ENCODE measurements at places on chromosomes 5 and 9.

DNA sequence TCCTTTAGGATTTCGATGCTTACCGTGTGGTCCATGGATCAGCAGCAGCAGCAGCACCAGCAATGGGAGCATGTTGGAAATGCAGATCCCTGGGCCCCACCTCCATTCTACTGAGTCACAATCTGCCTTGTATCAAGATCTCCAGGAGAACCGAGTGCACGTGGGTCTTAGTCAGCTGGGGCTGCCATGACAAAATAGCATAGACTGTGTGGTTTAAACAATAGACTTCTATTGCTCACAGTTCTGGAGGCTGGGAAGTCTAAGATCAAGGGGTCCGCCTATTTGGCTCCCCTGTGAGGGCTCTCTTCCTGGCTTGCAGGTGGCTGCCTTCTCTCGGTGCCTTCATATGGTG is 1.3 kb upstream of the PROP1 start:
- DNase-seq = no peak

DNA sequence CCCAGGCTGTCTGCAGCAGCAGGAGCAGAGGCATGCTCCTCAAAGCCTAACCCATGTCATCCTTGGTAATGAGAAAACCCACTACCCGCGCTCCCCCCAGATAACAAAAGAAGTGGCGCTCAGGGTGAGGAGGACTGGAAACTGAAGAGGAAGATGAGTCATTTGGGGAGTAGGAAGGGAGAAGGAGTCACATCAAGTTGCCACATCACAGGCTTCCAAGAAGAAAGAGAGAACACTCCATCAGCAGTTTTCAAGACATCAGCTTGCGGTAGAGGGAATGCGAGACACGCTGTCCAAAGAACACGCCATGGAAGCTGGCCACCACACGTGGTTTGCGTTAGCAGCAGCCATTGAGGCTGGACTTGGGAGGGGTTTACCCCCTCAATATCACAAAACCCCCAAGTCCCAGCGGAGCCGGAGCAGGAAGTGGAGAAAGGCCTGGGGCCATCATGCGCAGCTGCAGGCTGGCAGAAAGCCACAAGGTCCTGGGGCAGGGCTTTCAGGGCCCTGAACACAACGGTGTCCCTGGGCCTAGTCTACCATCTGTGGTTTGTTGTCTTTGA is 41.5 kb downstream of the SH3PXD2B start:
- peak; percentile 76 for DNase-seq

DNA sequence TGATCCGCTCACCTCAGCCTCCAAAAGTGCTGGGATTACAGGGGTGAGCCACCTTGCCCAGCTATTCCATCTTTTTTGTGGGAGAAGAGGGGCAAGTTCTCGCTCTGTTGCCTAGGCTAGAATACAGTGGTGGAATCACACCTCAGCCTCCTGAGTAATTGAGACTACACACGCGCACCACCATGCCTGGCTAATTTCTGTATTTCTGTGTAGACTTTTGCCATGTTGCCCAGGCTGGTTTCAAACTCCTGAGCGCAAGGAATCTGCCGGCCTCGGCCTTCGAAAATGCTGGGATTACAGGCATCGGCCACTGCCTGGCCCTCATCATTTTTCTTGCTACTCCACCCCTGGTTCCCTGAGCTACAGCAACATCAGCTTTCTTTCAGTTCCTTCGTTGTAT is 2.8 kb upstream of the NOL6 start:
- DNase-seq = no peak

DNA sequence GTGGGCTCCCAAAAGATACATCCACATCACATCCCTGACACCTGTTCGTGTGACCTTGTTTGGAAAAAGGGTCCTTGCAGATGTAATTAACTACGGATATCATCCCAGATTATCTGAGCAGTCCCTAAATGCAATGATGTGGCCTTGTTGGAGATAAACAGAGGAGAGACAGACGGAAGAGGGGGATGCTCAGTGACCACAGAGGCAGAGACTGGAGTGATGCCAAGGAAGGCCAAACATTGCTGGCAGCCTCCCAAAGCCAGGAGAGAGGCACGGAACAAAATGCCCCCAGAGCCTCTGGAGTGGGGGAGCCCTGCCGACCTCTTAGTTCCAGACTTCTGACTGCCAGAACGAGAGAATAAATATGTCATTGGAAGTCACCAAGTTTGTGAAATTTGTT is 15.0 kb upstream of the VAV2 start:
- no peak for DNase-seq

GRCh38 chr5:150064681-150065220 is 21.6 kb downstream of the CSF1R start:
- DNase-seq = no peak

- DNase-seq = no peak
These were observed 44.1 kb downstream of the UGCG start for GRCh38 chr9:111940697-111941096.

DNA sequence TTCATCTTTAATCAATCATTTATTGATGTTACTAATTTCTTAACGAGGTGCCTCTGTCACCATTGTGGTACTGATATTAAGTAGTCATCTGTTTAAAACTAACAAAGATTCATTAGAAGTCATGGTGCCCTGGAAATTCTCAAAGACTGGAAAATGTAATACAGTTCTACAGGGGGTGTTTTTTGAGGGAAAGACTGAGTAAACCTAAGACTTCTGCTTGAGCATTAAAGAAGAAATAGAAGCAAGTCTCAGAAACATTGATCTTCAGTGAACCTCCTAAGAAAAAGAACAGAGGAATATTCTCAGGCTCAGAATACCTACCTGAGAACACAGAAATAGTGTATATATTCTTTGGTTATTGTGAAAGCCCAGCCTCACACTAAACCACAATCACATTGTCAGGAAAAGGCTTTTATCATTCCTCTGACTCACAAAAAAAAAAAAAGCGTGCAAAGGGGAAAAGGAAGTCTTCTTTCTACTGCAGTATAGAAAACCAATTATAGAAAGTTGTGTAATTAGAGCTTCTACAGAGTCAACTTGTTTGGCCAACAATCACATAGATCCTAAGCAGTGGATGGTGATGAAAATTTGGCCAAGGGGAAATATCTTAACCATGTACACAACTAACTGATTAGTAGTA is 60.8 kb downstream of the HINT1 start:
- no peak for DNase-seq

DNA sequence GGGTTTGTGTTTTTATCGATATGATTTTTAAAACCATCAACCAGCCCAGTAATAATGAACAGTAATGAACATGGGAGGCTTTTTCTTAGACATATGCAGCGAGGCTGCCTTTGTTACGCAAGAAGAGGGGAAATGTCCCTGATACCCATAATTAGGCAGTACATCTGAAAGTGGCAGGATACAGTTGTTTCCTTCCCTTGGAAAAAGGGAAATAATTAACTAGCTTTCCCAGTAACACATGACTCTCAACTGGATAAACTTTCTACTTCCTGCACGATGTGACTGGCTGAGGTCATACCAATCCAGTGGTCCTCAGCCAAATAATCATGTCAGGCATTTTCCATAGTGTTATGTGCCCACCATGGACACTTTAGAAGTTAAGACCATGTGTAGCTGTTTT is 431.6 kb upstream of the C9orf72 start:
- DNase-seq = no peak

DNA sequence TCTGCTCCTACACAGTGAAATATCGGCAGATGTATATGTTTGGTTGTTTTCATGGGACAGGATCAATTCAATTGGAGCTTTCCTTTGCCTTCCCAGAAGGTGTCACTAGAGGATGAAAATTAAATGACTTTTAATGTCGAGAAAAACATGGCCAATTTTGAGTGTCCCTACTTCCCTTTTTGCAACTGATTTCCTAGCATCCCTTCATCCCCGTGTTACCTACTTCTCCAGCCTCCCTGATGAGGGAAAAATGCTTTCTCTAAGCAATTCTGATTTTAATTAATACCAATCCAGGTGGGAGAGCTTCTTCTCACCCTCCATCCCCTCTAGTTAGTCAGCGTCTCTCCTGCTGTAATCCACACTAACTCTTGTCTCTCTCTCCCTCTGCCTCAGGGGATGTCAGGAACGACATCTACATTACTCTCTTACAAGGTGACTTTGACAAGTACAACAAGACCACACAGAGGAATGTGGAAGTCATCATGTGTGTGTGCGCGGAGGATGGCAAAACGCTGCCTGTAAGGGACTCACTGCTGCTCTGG is 64.9 kb downstream of the DOCK2 start:
- no peak for DNase-seq

- no peak for DNase-seq
These were observed 334.6 kb upstream of the MPDZ start for GRCh38 chr9:13614060-13614459.

GRCh38 chr9:121598167-121598964 is 53.1 kb upstream of the DAB2IP start:
- DNase-seq = no peak

DNA sequence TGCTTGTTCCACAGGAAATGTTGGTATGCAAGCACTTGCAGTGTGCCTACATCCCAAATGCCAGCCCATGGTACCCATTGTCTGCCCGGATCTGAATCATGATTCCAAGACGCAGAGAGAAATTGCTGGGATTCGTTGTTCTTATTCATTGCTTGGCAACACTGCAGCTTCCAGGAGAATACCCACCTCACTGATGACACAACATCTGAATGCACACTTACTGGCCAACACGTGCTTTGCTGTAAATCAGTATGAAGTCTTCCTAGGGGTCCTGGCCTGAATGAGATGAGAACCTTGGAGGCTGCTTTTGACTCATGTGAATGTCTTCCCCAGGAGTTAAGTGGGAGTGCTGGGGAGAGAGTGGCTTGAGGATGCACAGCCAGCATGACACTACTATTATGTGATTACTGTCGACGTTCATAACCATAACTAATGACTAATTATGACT is 11.6 kb downstream of the SRD5A1 start:
- DNase-seq = no peak

GRCh38 chr5:124721229-124721735 is 25.2 kb downstream of the ZNF608 start:
- DNase-seq = no peak

DNA sequence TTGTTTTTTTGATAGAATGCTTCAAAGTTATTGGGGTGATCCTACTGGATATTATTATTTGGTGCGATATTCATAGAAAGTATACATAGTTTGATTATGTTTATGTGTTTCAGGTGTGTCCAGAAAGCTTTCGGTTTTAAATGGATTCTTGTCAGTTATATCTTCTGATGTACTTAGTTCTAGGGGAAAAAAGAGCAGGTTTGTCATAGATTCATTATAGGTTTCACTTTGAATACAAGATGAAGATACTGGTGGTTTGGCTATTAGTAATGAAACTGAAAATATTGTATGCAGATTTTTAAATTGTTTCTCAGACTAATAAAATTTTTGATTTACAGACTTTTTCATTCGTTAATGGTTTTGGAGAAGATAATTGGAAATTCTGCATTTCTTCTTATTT is 98.9 kb downstream of the MAN2A1 start:
- DNase-seq = no peak

DNA sequence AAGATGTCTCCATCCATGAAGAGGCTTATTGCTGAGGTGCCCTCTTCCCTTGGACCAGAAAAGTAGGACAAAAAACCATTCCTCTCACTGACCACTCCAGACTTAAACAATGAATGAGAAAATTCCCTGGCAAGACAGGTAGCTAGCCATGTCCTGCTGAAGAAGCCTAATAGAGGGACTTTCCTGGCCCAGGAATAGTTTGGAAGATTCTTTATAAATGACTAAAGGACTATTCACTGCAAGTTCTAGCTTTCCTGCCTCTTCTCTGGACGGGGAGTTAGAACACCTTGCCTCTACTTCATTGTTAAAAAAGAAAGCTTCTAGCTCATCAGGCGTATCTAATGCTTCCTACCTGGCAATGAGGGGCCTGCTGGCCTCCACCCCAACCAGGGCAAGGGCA is 153.6 kb downstream of the NR3C1 start:
- DNase-seq = no peak

DNA sequence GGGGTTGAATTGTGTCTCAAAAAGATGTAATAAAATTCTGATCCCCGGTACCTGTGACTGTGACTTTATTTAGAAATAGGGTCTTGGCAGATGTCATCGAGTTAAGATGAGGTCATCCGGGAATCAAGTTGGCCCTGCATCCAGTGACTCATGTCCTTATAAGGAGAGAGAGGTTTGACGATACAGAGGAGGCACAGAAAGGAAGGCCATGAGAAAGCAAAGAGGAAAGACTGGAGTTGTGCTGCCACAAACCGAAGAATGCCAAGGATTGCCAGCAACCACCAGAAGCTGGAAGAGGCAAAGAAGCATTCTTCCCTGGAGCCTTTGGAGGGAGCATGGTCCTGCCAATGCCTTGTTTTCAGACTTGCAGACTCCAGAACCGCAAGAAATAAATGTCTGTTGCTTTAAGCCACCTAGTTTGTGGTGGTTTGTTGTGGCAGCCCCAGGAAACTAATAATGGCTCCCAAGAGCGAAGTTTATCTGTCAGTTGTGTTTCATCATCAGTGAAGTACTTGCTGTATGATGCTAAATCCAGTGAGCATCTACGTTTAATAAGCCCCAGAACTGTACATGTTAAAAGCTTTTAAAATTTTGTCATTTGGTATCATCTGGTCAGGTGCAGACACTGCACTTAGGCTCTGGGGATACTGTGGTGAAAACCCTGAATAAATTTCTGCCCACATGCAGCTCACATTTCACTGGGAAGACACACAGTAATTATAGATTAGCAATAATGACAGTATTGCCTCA is 114.8 kb downstream of the TLE4 start:
- peak; percentile 26 for DNase-seq

DNA sequence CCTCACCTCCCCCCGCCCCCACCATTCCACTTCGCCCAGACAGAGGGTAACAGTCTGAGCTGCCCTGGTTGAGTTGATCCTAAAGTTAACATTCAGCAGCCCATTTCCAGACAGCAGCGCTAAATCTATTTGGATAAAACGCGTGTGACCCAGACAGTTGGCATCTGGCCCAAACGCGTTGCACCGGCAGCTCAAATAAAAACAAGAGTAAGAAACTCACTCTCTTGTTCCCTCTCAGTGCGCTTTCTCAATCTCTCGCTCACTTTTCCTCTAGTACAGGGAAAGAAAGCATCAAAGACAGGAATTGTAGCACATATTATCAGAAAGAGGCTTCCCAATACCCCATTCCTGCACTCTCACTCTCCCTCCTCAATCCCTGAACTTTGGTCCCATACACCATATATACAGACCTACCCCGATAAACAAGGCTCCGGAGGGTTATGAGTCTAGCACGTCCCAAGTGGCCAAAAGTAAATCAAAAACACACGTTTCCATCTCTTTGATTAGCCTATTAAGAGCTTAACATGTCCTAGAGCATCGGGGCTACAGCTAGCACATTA is 1.3 kb downstream of the ADAMTS6 start:
- DNase-seq = no peak

- DNase-seq = no peak
These were observed 43.6 kb upstream of the KDM4C start for GRCh38 chr9:6714176-6714575.

GRCh38 chr5:116076496-116076895 is 8.3 kb upstream of the COMMD10 start:
- no peak for DNase-seq

- DNase-seq = peak; percentile 1
These were observed 1571.2 kb upstream of the C9orf72 start for GRCh38 chr9:29144476-29144875.

Measured in T1000 (cell line).